Activated T-helper 2 cell treated with anti-CD3 and anti-CD28 coated beads, Interferon-gamma antibody, Interleukin-2, Interleukin-4, amounts not matched to agents 10 μg/mL and 5 μg/mL and 100 μg/mL, durations not matched to agents 14 hours and 24 hours and 36 hours (primary cell): ENCODE measurements at places on chromosomes 7 and 10. TPM values are rescaled to one million over a fixed set of nuclear protein-coding genes. Genes with fewer than 3 reads are reported as not detected.

Gene PODXL
- total RNA-seq, result 0.68 and 0.76 TPM in 2 replicates

Gene OGDHL
- total RNA-seq, result 3.7 and 3.9 TPM in 2 replicates

Gene PSMG3
- 44.5 and 45.9 TPM in 2 replicates for total RNA-seq

Gene DEPP1
- total RNA-seq, result 0.64 and 1.5 TPM in 2 replicates

Gene PLEKHS1
- total RNA-seq, result not detected in 2 replicates

Gene HOXA9
- not detected in 2 replicates for total RNA-seq

Gene CUZD1
- 2.5 and 2.9 TPM in 2 replicates for total RNA-seq

Gene SKIDA1
- total RNA-seq, result 0.11 TPM in 2 replicates

Gene BAIAP2L1
- 1.9 TPM in 2 replicates for total RNA-seq

Gene ZNF789
- total RNA-seq, result 23.2 and 24.3 TPM in 2 replicates

Gene RBP4
- not detected in 2 replicates for total RNA-seq

Gene EN2
- not detected in 2 replicates for total RNA-seq

Gene NRCAM
- 0.05 TPM in 1 of 2 replicates, not detected in the other for total RNA-seq

Gene NEURL1
- total RNA-seq, result 1.7 and 2.2 TPM in 2 replicates

Gene IDI2
- not detected in 2 replicates for total RNA-seq

Gene LOXL4
- total RNA-seq, result not detected in 2 replicates

Gene ANKRD1
- not detected in 2 replicates for total RNA-seq

Gene ZNF425
- total RNA-seq, result 0.39 and 1.0 TPM in 2 replicates

Gene NHLRC2
- total RNA-seq, result 25.9 and 26.0 TPM in 2 replicates

Gene SRGN
- 1,340 and 1,350 TPM in 2 replicates for total RNA-seq

Gene ACTL6B
- total RNA-seq, result not detected in 2 replicates

Gene WDFY4
- total RNA-seq, result 0.18 and 0.21 TPM in 2 replicates

Gene RNLS
- total RNA-seq, result 1.6 and 2.4 TPM in 2 replicates

Gene PLXNA4
- total RNA-seq, result 0.14 and 0.21 TPM in 2 replicates

Gene NPC1L1
- not detected in 2 replicates for total RNA-seq

Gene PCLO
- not detected in 2 replicates for total RNA-seq

Gene HYAL4
- not detected in 2 replicates for total RNA-seq

Gene TMEM178B
- 0.30 and 0.41 TPM in 2 replicates for total RNA-seq

Gene PTF1A
- total RNA-seq, result not detected in 2 replicates

Gene GIMAP4
- total RNA-seq, result 36.7 and 39.1 TPM in 2 replicates

Gene VOPP1
- 53.7 and 56.0 TPM in 2 replicates for total RNA-seq

Gene NUTM2A
- total RNA-seq, result 0.07 and 0.30 TPM in 2 replicates

Gene TMEM236
- total RNA-seq, result 0.07 TPM in 1 of 2 replicates, not detected in the other
